ENCODE measurements at places on chromosomes 11 and 22.

- DNase-seq: no peak
These were observed 62.9 kb downstream of the GRK3 start for GRCh38 chr22:25627271-25627852.

GRCh38 chr11:10076458-10077141, 217.4 kb downstream of the SBF2 start:
- no peak for DNase-seq

DNA sequence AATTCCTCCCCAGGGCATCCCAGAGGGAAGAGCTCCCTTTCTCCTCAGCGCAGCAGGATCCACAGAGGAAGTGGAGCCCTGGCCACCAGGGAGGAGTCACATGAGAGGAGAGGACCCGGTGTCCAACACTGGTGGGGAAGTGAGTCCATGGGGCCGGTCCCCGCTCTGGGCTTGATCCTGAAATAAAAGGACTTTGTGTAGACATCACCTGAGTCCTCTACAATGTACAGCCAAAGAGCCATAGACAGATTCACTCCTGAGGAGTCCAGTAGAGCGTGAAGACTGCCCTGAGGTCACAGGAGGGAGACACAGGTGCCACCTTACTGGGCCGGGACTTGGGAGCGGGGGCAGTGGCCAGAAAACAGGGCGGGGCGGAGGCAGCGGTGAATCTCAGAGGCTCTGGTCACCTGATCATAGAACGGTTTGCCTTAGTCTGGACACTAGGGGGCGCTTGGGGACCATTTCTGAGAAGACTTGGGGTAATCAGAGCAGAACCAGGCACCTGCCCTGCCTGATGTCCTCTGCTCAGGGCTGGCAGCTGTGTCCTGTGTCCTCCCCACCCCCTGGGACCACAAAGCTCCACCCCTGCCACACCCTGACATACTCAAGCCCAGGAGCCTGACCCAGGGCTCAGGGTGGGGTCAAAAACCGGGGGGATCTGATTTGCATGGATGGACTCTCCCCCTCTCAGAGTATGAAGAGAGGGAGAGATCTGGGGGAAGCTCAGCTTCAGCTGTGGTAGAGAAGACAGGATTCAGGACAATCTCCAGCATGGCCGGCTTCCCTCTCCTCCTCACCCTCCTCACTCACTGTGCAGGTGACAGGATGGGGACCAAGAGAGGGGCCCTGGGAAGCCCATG, 112.7 kb downstream of the VPREB1 start:
- peak; percentile 58 for DNase-seq

DNA sequence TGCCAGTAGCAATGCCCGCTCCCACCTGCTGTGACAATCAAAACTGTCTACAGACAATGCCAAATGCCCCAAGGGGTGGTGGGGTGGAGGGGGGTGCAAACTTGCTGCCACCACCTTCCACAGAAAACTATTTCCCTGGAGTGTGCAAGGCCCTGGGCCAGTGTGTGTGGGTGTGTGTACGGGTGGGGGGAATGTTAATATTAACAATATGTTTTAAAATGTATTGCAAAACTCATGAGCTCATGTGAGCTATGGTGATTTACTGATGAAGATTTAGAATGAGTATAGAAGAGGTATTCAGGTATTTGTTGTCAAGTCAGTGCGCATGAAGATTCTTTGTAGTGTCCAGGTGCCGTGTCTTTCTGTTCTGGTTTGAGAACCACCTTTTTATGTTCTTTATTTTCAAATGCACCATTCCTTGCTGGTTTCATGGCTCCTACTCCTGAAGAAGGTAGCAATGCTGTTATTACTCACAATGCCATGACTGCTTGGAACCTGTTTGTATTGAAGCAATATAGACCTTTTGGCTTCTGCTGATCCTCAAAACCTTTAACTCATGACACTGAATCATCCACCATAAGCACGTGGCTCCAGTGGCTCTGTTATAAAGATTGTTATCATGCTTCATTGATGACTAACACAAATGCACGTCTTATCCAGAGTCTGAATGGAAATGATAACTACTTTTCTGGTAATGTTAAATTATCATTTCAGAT, 29.9 kb upstream of the AQP11 start:
- no peak for DNase-seq

DNA sequence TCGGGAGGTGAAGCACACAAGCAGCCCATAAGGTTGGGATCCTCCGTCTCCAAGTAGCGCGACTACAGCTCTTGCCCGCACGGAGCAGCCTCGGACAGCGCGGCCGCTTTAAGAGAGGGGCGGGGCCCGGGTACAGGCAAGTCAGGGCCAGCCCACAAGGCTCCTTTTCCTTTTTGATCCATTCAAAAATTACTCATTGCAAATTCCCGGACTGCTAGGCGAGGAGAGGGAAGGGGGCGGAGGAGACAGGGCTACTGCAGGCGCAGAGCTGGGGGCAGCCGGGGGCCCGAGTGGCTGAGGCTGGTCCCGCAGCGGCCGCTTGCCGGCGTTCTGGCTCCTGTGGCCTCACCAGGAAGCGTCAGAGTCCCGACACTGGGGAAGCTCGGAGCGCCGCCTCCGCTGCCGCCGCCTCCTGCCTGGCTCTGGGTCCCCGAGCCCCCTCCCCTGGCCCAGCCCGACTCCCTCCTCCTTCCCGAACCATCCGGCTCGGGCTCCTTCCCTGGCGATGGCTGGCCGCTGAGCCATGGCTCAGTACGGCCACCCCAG, at the start of gene UBASH3B:
TSS of gene UBASH3B (plus strand) at position 196 of the 546 bp plus-strand sequence. CDS start at position 524, 328 bp downstream.
- peak; percentile 56 for DNase-seq

- DNase-seq: no peak
These were observed 7.3 kb downstream of the ASCL2 start for GRCh38 chr11:2263071-2263565.

DNA sequence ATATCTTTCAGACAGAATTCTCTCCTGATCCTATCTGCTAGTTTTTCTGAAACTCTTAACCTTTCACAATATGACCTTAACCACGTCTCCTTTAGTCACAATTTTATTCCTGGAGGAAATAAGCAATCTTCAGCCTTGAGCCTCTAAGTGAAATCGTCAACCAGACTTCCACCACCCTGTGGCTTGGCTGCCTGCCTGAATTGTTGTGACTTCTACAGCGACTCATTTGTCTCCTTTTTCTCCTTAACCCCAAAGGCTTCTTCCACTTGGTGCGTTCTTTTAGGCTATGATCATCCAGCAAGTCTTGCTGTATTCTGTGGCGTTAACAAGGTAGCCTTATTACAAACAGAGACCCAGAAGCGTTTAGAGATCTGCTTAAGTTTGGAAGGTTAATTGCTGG, 535.1 kb upstream of the ARHGAP42 start:
- no peak for DNase-seq

DNA sequence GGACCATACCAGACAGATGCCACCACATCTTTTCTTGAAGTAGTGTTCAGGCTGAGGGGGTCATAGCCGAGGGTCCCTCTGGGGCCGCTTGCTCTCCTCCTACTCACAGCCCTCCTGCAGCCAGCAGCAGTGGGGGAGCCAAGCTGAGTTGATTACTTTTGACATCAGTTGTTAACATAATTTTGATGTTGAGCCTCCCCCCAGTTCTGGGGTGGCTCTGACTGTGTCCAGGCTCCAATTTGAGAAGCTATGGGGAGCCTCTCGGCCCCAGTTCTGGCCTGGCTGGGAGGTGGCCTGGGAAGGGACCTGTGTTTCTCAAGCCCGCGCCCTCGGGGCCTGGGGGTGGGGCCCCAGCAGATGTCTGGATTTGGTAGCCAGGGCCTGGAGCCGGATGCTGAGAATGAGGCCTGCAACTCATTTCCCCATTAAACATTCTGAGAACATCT, 47.9 kb downstream of the KCNQ1OT1 start:
- DNase-seq: no peak

- DNase-seq: no peak
These were observed 58.9 kb downstream of the MYEOV start for GRCh38 chr11:69352715-69353319.

- DNase-seq: no peak
These were observed 518.0 kb downstream of the DLG2 start for GRCh38 chr11:85109141-85109540.

- DNase-seq: peak; percentile 15
These were observed 432 bp downstream of the TNKS1BP1 start for GRCh38 chr11:57324154-57324885.

GRCh38 chr11:102420547-102420946, 32.0 kb downstream of the TMEM123 start:
- DNase-seq: no peak

GRCh38 chr11:34250732-34251588, 106.8 kb downstream of the ABTB2 start:
- peak; percentile 64 for DNase-seq

DNA sequence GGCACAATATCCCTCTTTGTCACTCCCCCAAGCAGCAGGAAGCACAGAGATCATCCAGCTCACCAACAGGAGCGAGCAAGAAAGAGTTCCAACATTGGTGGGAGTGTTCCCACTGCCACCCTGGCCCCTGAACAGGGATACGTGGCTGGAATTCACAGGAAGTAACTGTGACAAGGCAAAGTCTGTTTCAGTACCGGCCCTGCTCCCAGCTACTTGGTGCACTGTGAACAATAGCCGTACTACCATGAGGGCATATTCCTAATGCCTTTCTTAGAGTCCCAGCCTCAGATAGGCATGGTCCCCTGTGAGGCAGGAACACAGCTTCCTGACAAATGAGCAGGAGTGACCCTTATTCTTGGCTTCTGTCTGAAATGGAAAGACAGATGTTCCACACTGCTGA, 1.8 kb upstream of the SLC37A2 start:
- no peak for DNase-seq

Measured in activated CD4-positive, alpha-beta T cell treated with anti-CD3 and anti-CD28 coated beads, Interleukin-2, amount 50 U/mL, for 4 hours (primary cell).